ENCODE measurements at places on chromosomes 2 and 18.

GRCh38 chr2:62415518-62415917, 90.5 kb downstream of the TMEM17 start:
- DNase-seq: no peak

DNA sequence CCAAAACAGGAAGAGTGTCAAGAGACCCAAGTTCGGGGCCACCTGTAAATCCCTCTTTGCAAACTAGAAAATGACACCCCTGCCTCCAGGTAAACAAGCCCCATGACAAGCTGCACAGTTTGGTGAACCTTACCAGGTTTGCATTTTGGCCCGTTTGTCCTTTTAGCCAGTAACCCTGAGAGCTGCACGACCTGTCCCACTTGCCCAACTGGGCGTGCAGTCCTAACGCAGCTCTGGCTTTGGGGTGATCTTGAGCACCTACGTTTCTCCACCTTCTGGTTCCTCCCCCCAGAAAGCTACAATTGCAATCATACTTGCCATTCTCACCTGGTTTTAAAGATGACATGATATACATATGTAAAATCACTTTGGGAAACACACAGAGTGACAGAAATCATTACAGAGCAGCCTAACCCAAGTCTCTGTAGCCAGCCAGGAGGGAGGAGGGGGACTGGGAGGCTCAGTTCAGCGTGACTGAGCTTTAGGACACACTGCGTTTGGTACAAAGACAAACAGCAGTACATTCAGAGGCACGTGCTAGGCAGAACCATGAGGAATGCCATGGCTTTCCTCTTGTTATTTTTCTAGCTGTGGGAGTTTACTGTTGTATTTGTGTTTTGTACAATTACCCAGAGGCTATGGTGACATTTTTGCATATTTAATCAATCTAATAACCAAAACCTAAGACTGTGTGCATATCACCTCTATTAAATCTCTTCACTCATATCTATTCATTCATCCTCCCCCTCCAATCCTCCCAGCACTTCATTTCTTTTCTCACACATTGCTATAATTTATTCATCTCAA, 304.0 kb downstream of the IRS1 start:
- DNase-seq: no peak

DNA sequence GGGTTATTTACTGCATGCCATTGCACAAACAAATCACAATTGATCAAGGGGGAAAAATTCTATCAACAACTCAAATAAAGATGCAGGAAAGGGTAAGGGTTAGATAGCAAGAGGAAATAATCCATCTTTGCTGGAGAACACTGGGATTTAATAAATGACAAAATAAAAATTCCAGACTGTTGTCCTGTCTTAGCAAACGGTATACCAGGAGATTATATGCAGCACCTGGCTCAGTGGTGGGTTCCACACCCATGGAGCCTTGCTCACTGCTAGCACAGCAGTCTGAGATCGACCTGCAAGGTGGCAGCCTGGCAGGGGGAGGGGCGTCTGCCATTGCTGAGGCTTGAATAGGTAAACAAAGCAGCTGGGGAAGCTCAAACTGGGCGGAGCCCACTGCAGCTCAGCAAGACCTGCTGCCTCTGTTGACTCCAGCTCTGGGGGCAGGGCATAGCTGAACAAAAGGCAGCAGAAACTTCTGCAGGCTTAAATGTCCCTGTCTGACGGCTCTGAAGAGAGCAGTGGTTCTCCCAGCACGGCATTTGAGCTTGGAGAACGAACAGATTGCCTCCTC, 296.5 kb upstream of the THSD7B start:
- DNase-seq: no peak

DNA sequence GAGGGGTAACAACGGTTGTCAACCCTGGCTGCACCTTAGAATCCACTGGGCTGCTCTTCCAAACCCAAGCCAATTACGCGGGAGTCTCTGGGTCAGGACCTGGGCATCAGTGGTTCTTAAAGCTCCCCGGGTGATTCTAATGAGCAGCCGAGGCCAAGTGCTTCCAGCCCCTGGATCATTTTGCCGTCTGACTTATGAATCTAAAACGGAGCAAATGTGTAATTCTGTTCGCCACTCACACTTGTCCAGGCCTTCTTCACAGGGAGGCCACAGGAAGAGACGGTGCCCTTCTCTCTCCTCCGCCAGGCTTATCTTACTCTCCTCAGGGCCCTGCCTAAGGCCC, 78.5 kb downstream of the MCFD2 start:
- DNase-seq: no peak

- DNase-seq: no peak
These were observed 104.6 kb downstream of the ITGB1BP1 start for GRCh38 chr2:9318461-9319337.

GRCh38 chr2:234026693-234027254, 23.7 kb upstream of the SPP2 start:
- no peak for DNase-seq

DNA sequence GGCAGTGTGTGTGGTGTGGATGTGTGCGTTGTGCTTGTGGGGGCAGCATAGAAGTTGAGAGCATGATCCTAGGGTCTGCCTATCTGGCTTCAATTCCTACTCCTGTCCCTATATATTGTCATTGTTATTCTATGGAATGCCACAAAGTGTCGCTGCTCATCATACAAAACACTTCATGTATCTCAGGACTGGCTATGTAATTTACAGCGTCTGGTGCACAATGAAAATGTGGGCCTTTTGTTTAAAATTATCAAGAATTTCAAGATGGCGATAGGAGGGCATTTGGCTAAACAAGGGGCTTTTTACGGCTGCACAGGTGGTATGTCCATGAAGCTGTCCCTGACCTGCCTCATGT, 3.4 kb downstream of the SERPINB2 start:
- no peak for DNase-seq

GRCh38 chr18:79576686-79577351, 102.8 kb upstream of the CTDP1 start:
- DNase-seq: no peak

DNA sequence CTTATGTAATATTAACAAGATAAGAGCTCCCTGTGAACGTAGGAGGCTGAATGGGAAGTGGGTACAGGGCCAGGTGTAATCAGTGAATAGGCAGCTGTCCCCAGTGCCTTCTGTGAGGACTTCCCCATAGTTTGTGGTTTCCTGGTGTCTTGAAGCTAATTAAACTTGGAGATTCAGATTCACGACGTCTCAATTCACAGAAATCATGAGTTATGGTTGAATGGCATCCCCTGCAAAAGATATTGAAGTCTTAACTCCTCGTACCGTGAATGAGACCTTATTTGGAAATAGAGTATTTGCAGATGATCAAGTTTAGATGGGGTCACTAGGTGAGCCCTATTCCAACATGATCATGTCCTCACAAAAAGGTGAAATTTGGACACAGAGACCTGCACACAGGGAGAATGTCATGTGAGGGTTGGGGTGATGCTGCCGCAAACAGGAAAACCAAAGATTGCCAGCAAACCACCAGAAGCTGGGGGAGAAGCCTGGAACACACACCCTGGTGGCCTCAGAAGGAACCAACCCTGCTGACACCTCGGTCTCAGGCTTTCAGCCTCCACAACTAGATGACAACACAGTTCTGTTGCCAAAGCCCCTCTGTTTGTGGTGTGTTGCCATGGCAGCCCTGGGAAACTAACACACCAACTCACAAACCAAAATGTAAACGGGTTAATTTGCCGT, 13.2 kb downstream of the ARL4C start:
- DNase-seq: peak; percentile 77

GRCh38 chr2:100857915-100858314, 38.0 kb downstream of the NPAS2 start:
- DNase-seq: no peak

GRCh38 chr2:74004212-74005182, 19.8 kb downstream of the TET3 start:
- DNase-seq: no peak

DNA sequence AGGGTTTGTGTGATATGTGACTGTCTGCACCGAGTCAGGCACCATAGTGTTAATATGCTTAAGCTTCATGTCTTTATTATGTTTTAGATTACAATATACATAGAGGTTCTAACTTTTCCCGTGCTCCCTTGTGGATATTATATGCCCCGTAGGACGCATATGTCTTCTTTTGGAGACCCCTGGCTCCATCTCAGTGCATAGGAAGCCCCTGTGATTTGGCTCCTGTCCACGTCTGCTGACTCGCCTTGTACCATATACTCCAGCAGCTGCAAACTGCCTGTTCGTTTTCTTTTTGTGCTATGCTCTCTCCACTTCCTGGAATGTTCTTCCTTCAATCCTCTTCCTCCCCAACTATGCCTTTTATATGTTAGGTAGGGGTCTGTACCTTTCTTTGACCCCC, 110.9 kb downstream of the PTRHD1 start:
- no peak for DNase-seq

DNA sequence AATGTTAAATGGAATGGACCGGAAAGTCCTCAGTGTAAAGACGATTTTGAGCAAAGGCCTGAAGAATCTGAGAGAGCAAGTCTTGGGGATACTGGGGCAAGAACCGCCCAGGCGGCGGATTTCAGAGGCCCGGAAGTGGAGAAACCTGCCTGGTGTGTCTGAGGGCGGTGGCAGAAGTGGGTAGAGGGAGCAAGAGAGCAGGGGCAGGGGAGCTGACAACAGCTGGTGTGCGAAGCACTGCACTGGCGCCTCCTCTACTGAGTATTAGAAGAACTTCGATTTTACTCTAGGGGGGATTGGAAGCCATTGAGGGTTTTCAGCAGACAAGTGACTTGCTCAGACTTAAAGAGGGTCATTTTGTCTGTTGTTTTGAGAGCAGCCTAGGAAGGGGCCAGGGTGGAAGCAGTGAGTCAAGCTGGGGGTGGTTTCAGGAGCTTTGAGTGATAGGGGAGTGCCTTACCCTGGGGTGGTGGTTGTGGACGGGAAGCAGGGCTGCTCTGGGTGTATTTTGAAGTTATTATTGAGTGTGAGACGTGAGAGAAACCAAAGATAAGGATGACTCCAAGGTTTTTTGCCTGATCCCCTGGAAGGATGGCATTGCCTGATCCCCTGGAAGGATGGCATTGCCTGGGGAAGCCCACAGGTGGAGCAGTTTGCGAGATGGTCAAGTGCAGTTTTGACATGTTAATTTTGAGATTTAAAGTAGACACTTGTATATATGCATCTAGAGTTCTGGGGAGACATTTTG, 52.5 kb downstream of the ZNF236 start:
- no peak for DNase-seq

DNA sequence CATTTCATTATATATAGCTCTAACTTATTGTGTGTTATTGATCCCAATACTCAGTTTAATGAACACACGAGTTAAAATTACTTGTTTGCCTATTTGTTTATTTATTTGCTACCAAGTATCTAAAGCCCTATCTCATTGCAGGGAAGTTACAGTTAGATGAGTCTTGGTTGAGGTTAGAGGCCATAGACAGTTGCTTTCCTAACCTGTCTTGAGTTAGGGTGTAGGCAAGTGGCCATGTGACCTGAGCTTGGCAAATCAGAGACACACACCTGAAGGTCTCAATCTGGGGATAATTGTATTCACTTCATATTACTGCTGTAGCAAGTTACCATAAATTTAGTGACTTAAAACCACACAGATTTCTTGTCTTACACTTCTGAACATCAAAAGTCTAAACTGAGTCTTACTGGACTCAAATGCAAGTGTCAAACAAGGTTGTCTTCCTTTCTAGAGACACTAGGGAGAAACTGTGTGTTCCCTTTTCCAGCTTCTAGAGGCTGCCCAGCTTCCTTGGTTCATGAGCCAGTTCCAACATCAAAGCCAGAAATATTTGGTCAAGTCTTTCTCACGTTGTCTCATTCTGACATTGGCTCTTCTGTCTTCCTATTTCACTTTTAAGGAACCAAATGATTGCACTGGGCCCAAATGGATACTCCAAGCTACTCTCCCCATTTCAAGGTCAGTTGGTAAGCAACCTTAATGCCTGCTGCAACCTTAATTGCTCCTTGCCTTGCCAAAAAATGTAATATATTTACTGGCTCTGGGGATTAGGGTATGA, 39.7 kb downstream of the COL3A1 start:
- DNase-seq: no peak

GRCh38 chr2:46079985-46080560, 217.1 kb upstream of the EPAS1 start:
- no peak for DNase-seq

- DNase-seq: no peak
These were observed 1.2 kb upstream of the BIN1 start for GRCh38 chr2:127108090-127108523.

GRCh38 chr18:3321133-3321812, 59.3 kb downstream of the MYL12B start:
- no peak for DNase-seq

- no peak for DNase-seq
These were observed 47.1 kb downstream of the EFR3B start for GRCh38 chr2:25088817-25089516.

DNA sequence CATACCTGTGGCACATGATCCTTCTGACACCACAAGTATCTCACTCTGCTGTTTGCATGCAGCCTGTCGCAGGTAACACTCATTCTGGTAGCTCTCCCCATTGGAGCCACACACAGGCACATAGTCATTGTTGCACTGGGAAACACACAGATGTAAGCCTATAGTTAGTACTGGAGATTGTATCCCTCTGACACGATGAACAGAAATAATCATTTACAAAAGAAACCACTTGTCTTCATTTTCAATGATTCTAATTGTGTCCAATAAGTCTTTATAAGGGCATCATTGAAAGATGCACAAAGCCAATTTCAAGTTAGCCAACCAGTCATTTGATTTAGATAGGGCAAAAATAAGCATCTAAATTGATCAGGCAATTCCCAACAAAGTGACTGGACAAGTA, 10.4 kb downstream of the TMEFF2 start:
- no peak for DNase-seq

DNA sequence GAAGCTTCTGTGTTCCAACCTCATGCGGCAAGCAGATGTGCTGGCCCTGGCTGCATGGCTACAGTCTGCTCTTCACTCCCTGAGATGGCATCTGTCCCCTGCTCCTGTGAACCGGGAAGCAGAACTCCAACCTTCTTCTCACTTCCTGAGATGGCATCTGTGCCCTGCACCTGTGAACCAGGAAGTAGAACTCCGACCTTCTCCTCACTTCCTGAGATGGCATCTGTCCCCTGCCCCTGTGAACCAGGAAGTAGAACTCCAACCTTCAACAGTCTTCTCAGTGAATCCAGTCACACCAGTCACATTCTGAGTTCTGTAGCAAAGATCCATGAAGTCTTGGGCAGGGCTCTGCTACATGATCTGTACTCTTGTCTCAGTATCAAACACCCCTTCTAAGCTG, 887.2 kb upstream of the KLHL29 start:
- no peak for DNase-seq

GRCh38 chr2:51722311-51722710, 690.4 kb upstream of the NRXN1 start:
- DNase-seq: no peak

DNA sequence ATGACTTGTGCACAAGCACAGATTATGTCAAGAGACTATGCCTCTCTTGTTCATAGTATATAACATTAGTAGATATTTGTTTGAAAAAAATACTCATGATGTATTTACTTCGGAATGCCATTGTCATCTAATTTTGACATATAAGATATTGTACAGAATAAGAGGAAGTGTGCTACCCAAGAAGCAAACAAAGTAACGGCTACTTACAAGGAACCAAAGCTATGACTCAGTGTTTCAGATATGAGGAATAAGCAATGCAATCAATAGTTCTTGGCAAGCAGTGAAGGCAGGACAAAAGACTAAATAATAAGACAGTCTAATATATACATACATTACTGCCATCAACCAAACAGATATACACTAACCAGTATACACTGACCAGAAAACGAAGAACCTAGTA, 256.3 kb downstream of the CCDC178 start:
- no peak for DNase-seq
